HCT116 (cell line): ENCODE measurements at places on chromosomes 7 and 10.

- DNase-seq = no peak
Observed at GRCh38 chr10:106169241-106169640, 995.3 kb downstream of the SORCS1 start.

DNA sequence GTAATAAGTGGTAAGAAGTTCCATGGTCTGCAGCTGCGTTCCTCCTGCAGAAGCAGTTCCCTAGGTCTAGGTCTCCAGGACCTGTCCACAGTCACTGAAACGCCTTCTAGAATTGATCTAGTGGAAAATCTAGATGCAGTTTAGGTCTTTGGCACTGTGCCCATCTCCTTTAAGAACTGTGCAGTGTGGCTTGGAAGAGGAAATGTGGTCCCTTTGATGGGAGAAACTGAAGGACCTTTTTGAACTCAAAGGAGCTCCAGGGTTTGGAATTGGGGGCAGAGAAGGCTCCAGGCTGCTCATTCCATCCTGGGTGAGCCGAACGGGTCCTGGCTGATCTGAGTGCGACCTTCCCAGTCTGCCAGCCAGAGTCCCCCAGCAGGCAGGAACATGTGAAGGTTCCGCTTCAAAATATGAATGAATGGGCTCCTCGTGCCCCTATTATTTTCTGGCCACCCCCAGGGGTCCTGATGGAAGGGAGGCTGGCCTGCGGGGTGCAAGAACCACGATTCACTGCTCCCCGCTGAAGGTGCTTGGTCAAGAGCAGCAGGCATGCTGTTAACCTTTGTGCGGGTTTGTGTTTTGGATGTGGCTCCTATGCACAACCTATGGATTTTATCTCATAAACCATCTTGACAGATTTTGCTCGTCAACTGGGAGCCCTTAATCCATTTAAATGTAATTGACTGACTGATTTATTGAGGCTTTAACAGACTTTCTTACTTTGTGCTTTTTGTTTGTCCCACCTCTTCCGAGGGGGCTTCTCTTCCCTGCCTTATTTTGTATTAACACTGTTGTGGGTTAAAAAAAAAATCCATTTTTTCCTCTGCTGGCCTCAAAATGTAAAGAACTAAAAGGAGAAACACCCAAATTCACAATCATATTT lies 36.7 kb downstream of the ZNF467 start:
- no peak for DNase-seq

DNA sequence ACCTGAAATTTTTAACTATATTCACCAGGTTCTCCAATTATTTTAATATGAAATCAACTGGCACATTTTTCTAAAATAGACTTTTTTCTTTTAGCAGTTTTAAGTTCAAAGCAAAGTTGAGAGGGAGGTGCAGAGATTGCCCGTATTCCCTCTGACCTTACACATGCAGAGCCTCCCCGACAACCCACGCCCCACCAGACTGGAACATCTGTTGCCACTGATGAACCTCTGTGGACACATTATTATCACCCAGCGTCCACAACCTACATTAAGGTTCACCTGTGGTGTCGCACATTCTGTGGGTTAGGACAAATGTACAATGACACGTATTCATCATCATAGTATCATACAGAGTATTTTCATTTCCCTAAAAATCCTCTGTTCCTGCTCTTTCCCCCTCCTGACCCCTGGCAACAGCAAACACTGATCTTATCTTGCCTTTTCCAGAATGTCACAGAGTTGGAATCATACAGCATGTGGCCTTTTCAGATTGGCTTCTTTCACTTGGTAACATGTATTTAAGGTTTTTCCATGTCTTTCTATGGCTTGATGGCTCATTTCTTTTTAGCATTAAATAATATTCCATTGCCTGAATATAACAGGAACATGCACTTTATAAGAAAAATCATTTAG lies 37.1 kb downstream of the COBL start:
- no peak for DNase-seq

DNA sequence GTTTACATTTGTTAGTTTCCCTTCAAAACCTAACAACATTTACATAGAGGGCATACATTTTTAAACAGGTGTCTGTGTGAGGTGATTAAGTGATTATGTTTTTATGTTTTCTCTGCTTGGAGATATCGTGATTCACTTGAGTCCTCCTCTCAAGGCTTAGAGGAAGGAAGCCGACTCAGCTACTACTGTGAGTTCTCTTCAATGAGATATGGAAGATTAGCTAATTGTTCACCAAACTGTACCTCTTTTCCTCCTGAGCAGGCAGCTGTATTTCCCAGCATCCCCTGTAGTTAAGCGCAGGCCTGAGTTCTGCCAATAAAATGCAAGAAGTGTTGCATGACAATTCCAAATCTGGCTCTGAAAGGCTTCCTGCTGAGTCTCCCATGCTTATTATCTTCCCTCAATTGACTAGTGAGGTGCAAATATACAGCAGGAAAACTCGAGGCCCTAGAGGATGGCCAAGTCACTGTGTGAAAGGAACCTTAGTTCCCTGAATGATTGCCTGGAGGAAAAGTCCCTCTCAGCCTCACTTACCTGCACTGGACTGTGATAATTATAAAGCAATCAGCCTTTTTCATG lies 528.7 kb downstream of the GRM8 start:
- DNase-seq = no peak

GRCh38 chr10:23330948-23331347 lies 13.6 kb downstream of the C10orf67 start:
- DNase-seq = no peak

DNA sequence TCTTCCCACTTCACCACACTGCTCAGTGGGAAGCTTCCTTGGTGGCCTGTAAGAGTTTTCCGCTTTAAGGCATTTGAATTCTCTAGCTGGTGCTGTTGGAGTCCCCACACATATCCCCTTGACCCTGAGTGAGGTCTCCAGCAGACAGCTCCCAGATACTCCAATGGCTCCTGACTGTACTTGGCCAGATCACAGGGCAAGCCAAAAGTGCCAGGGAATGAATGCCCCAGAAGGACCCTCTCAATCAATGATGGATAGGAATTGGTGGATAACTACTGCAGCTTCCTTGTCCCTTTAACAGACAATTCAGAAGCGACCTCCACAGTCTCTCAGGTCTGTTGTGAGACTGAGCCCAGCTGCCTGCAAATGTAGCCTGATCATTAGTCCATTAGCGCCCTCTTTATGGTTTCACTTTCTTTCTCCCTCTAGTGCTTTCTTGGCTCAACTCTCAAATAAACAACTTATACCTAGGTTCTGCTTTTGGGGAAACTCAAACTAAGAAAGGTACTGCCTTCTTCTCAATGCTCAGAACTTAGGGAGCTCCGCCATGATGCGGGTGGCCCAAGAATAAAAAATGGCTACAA lies 283.0 kb downstream of the TCF7L2 start:
- DNase-seq = no peak

GRCh38 chr7:151736403-151736909 lies 140.5 kb downstream of the PRKAG2 start:
- peak; percentile 65 for DNase-seq

GRCh38 chr7:1973321-1974251 lies 259.2 kb downstream of the MAD1L1 start:
- DNase-seq = no peak

DNA sequence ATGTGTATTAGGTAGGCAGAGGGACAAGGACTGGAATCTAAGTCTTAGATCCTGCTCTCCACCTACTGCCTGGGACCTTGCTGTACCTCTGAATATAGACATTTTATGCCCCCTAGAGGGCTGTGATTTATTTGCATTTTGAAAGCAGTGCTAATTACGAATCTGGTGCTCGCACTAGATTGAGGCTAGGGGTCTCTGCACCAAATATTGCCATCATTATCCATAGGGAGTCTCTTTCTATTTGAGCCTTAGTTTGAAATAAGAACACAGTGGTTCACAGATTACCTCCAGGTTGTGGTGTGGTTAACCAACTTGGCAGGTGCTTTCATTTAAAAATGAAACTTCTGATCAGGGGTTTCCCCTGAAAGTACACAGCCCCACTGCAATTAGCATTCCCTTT lies 41.8 kb downstream of the CNNM1 start:
- DNase-seq = peak; percentile 42

GRCh38 chr10:6244510-6244909 lies 41.8 kb downstream of the PFKFB3 start:
- no peak for DNase-seq

- peak; percentile 49 for DNase-seq
Observed at GRCh38 chr10:123967626-123968243, 76.1 kb upstream of the CPXM2 start.

DNA sequence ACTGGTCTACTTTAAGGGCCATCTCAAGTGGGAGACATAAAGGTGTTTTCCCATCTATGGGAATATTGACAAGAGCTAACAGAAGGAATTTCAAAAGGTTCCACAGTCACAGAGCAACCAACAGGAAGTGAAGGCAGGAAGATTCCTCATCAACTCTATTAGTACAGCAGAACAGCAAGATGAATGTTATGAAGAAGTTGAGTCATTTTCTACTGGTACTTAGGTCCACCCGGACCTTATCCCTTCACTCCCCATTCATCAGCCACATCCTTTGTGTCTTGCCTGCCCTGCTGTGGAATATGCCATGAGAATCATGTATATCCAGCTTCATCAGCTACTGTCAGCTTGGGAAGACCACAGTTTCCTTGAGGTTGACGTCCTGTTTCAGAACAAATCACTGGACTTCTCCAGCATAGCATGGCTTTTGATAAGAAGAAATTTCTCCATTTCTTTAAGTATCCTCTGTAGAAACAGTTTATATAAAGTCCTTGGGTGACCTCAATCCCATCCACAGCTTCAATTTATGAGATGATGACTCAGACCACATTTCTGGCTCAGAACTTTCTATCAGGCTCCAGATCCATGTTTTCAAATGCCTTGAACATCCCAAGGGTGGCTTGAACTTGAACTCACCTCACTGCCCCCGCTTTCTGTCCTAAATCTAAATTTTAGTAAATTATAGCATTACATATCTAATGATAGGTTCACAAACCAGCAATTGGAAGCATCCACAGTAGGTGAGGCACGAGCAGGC lies 84.9 kb upstream of the AGK start:
- DNase-seq = no peak

DNA sequence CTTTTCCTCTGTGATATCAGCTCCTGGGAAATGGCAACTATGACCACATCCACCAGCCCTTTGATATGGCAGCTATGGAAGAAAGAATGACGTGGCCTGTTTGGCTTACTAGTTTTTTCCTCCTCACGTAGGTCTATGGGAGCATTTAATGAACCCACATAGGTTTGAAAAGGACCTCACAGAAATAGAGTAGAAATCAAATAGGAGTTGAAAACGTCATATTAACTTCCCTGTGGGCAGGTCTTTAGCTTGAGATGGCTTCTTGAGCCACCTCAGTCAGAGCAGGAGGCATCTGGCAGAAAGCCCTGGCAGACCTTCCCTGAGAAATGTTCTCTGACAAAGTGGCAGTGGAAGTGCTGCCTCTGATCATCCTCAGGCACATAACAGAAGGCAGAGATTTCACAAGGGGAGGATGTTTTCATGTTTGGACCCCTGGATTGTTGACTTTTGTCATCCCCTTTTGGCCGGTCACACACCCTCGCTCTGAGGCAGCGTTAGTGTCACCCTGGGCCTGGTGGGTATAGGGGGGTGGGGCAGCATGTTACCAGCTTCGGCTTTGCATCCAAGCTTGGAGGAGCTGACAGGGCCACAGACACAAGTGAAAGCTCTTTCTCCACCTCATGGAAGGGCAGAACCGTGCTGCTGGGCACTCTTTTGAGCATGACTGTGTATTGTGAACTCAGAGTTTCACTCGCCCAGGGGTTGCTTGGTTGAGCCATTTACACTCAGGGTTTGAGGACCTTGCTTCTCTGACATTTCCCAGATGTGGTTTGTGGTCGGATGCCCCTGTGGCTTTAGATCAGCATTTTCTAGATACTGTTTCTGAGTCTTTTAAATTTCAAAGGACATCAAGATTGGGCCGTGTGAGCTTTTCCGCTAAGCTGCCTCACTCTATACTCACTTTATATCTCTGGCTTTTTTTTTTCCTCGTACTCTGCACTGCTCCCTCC lies 184.2 kb downstream of the STK31 start:
- DNase-seq = no peak

GRCh38 chr7:128075242-128076095 lies 44.2 kb upstream of the LRRC4 start:
- DNase-seq = no peak

- DNase-seq = no peak
Observed at GRCh38 chr7:25520516-25520915, 292.2 kb upstream of the NPVF start.

DNA sequence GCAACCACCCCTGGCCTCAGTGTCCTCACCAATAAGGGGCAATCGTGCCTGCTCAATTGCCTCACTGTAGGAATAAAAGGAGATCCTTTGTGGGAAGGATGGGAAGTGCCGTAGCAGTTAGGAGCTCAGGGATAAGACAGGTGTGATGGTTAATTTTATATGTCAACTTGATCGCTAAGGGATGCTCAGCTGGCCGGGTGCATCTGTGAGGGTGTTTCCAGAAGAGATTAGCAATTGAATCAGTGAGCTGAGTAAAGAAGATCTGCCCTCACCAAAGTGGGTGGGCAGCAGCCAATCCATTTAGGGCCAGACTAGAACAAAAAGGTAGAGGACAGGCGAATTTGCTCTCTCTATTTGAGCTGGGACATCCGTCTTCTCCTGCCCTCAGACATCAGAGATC lies 46.3 kb downstream of the BUB3 start:
- DNase-seq = no peak

DNA sequence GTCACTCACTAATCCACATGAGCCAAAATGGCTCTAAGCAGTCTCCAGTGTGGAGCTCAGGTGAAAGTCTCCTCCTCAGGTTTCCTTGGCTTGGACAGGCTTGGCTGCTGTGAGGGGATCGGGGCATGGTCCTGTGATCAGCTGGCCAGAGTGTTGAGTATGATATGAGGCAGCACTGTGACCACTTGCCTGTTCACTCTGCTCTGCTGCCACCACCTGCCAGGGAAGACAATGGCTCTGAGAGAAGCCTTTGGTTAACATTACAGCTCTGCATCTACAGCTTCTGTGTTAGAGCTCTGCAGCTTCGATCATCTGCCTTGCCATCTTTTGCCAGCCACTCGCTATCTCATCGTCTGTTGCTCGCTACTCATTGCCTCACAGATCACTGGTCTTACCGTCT lies 20.1 kb upstream of the PTN start:
- DNase-seq = no peak

DNA sequence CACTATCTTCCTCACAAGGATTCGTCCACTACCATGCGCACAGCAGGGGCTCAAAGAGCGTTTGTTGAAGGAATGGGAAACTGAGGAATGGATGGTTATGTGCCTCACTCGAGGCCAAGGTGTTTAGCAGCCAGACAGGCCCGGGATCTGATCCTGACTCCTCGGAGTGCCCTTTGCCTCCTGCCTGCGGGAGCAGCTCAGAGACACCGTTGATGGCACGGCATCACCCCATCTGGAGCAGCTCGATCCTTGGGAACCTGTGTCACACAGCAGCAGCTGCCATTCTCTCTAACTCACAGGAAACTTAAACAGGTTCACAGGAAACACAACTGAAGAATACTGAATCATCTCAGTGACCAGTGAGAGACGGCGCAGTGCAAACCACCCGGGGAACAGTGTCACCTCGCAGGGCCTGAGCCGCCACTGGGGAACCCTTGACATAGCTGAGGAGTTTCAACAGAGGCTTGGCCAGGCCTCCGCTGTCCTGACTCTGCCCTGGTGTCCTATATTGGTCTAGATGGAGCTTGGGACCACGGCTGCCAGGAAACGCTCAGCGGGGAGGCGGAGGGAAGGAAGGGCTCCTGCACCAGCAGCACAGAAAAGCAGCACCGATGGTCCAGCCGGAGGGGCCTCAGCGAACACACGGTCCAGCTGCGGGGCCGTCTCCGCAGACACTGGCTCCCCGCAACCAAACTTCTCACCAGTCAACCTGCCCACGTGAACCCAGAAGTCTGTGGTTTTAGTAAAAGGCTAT lies 169.4 kb downstream of the ADARB2 start:
- no peak for DNase-seq
